ENCODE measurements at places on chromosomes 3 and 15.

DNA sequence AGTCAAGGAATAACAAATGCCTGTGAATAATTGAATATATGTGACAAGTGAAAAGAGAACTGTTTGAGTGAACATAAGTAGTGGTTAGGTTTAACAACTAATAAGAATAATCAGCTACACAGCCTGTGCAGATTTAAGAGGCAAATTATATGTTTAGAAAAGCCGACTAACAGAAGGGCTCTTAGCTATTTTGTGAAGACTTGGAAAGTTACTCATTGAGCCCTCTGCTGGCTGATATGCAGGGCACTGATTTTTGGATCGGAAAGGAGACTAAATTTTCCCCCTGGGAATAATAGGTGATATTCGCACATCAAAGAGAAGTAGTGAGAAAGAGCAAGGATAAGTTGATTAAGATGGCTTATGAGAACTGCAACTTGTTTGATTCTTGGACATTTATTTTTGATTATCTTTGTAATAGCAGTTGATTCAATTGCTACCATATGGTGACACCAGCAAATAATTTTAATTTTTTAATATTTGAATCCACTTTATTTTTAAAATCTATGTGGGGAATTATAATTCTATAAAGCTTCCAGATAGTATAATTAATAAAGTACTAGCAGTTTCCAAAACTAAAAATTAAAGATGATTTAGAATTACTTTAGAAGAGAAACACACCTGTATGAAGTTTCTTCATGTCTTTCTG lies 156.2 kb downstream of the NLGN1 start:
- DNase-seq: no peak

DNA sequence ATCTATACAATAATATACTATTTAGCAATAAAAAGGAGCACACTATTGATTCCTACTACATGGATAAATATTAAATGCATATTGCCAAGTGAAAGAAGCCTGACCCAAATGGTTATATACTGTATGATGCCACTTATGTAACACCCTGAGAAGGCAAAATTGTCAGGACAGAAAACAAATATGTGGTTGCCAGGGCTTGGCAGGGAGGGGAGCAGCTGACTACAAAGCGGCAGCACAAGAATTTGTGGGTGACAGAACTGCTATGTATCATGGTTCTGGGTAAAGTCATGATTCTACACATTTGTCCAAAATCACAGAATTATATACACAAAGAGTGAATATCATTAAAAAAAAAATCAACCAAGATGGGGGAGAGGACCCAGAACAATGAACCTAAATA lies 22.5 kb downstream of the TBC1D2B start:
- DNase-seq: no peak

- DNase-seq: no peak
Measured at GRCh38 chr3:188950832-188951489, 220.8 kb upstream of the TPRG1 start.

DNA sequence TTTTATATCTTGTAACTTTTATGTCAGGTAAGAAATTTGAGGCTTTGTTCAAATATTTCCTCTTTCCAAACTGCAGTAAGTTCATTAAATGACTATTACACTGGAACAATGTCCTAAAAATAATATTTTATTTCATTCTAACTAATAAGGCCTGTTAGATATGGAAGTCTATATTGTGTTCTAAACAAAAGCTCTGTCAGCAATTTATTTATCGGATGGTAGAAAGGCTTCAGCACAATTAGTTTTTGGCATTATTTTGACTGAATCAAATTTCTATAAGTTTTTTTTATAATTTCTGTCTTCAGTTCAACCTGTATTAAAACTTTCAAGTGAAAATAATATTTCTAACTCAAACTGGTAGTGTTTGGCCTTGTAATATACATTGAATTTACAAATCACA lies 992.1 kb downstream of the EPHA3 start:
- DNase-seq: no peak

DNA sequence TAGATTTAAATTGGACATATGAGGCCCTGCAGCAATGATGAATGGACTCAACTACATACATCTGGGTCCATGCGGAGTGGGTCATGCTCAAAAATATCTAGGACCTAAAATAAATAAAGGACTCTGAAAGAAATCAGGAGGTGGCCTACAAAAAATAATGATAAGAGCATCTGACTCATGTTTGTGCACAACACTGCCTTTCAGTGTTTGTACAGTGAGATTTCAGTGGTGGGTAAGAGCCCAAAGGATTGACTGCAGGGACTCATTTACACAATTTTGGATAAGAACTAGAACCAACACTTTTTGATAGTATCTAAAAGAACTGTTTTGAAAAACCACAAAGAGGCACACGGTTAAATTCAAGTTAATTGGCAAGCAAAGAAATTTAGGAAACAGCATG lies 285.5 kb downstream of the SLC9A9 start:
- no peak for DNase-seq

DNA sequence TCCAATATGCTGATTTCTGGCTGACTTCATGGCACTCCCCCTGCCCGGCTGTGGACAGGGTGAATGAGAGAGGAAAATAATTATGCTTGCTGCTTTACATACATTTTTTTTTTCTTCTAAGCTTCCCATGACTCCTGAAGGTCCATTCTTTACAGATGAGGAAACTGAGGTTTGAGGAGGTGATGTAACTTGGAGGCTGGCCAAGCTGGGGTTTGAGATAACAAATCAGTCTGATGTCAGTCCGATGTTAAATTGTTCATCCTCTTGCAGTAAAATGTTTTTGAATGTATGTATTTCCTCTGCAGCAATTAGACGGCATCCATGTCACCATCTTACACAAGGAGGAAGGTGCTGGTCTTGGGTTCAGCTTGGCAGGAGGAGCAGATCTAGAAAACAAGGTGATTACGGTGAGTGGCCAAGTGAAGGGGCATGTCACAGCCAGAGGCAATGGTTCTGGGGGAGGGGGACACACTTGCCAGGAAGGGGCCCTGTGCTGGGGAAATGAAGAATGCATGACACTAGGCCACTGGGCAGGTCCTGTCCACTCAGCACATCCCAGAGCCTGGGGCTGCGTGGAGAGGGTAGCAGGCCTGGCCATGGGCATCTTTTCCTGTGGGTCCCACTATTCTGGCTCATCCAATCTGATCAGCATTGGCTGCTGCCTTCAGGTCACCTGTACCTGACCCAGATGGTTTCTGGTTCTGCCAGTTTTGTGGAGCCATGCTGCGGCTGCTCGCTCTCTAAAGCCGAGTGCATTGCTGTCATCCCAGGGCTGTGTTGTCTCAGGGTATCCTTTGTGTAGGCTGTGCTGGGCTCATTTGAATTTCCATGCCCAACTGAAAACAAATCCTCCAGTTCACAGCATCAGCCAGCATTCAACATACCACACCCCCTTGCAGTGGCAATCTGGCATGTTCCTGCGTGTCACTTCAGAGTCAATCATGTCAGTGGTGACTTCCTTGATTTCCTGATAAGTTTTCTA lies 20.4 kb downstream of the STARD5 start:
- no peak for DNase-seq

DNA sequence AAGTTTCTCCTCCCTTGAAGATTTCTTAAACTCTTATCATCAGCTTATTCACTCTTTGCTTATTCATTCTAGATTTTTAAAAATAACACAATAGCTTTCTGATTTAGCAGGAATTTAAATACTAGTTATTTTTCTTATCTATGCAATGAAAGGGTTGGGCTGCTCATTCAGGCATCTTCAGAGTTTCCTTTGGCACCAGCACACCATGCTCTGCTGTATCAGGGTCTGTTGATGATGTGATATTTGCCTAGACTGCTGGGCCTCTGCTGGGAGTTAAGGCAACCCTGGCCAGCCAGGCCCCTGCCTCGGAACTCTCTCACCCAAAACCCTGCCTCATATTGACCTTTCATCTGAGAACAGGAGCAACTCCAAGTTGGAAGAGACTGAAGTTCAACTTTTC lies 35.0 kb downstream of the DRD3 start:
- no peak for DNase-seq

DNA sequence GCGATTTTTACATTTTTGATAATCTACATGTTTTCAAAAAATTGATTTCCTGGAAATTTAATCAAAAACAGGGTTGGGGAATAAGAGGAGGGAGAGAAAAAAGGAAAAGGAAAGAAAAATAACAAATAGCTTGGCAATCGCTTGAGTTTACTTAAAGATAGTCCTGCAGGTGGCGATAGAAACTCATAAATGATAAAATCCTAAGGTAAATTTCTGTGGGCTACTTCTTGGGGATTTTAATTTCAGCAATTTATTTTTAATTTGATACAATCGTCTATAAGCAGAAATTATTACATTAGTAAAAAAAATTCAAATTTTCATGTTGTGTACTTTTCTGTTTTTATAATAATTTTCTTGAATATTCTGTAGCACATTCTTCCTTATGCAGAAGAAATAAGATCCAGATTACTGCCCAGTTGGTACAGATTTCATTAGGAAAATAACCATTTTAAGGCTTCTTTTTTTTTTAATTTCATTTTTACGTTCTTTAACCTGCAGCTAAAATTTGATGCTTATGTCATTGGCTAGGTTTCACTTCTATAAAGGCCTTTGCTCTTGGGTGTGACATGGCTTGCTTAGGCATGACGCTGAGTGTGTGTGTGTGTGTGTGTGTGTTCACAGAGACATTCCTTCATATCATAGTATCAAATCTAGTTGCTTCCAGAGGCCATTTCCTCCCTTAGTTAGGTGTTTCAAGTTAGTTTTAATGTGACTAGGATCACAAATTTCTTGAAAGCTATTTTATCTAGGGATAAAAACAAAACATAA lies 181.8 kb downstream of the MCTP2 start:
- DNase-seq: peak; percentile 53

GRCh38 chr3:43183456-43183855 lies 77.6 kb upstream of the POMGNT2 start:
- DNase-seq: no peak

- no peak for DNase-seq
Measured at GRCh38 chr3:178385280-178385952, 150.8 kb upstream of the KCNMB2 start.

GRCh38 chr3:42735615-42736014 lies 33.0 kb upstream of the HHATL start:
- DNase-seq: no peak

- no peak for DNase-seq
Measured at GRCh38 chr3:182487611-182488010, 305.7 kb upstream of the ATP11B start.

- no peak for DNase-seq
Measured at GRCh38 chr15:100468285-100468684, 60.5 kb downstream of the CERS3 start.

- DNase-seq: no peak
Measured at GRCh38 chr15:55991802-55992768, 1.3 kb downstream of the NEDD4 start.

DNA sequence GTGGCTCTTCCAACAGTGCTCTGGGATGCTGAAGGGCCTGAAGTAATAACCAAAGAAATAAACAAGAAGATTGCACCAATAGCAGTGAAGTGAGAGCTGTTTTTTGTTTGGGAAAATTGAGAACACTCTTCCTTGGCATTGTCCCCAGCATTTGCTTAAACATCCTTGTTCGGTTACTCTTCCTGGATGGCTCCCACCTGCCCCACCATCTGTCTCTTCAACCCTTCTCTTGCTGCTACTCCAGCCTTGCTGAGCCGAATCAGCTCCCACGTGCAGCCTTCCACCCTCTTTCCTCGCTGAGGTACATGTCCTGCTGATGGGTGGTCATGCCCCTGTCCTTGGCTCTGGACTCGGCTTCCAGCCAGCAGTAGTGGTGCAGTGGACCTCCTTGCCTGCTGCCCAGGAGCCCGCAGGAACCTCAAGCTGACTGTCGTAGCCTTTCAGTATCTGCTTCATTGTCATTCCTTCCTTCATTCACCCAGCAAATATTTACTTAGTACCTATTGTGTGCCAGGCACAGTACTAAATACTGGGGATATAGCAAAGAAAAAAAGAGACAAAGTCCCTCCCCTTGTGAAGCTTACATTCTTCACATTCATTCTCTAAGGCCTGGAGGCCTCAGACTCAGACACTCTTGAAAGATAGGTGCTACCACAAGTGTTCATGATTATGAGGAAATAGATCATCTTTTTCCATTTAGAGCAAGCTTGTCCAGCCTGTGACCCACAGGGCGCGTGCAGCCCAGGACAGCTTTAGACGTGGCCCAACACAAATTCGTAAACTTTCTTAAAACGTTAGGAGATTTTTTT lies 17.1 kb upstream of the VILL start:
- no peak for DNase-seq

- DNase-seq: no peak
Measured at GRCh38 chr3:192747746-192748145, 20.4 kb upstream of the FGF12 start.

DNA sequence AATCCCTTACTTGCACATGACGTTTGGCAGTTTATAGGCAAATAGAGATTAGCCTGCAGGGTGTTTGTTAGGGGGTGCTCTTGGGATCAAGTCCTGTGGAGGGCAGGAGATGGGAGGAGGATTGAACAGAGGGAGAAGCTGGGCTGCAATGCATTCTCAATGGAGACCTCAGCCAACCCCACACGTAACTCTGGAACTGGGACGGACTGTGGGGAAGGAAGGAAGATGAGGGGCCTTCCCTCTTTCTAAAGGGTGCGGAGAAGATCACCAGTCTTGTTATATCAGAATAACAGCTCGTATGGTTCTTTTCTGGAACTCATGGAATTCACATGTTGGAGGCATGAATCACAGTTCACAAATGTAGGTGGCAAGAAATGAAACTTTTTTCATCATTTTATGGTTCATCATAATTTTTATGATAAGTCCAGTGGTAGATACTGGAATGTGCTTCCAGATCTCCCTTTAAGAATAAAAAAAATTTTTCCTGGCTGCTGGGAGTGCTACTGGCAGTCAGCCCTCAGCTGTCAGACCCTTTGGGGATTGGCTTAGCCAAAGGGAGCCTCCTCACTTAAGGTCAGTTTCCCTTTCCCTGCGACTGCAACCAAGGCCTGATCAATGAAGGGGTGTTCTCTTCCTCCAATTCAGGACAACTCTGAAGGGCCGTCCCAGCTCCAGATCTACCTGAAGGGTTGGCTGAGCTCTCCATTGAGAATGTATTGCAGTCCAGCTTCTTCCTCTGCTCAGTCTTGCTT lies 20.5 kb upstream of the LYZL4 start:
- DNase-seq: no peak

DNA sequence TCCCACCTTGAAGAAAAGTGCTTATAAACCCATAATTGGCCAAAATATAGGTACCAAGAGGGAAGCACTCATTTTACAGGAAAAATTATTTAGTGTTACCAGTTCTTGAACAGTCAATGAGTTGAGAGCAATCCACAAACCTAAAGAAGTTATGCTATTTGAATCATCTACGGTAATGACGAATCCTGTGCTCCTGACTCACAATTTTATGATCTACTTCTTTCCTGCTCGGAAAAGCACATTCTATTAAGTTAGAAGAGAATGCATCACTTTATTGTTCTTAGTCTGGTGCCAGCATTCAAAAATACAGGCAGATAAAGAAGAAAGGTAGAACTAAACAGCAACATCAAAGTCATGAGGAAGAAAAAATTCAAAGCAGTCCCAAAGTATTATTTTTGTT lies 33.2 kb downstream of the CHRM5 start:
- no peak for DNase-seq
